ENCODE measurements at places on chromosomes 12 and 14. TPM values are rescaled to one million over a fixed set of nuclear protein-coding genes. Genes with fewer than 3 reads are reported as not detected.

Gene NRXN3
- 4.2 TPM for total RNA-seq

Gene TMEM117
- total RNA-seq = 20.0 TPM

Gene TAS2R46
- total RNA-seq = 6.7 TPM

Gene KDM5A
- 55.8 TPM for total RNA-seq

Gene SLC6A15
- total RNA-seq = 0.58 TPM

Gene GLIPR1L1
- not detected for total RNA-seq

Gene GSC
- 1.7 TPM for total RNA-seq

Gene LRIG3
- total RNA-seq = 82.7 TPM

Gene TWF1
- total RNA-seq = 46.7 TPM

Gene ADCY4
- total RNA-seq = 29.7 TPM

Gene LALBA
- not detected for total RNA-seq

Gene FITM1
- 39.1 TPM for total RNA-seq

Gene NOS1
- total RNA-seq = 3.9 TPM

Gene KLHL33
- total RNA-seq = 1.5 TPM

Gene DDHD1
- 19.7 TPM for total RNA-seq

Gene DIO3
- total RNA-seq = 0.41 TPM

Gene ERP27
- total RNA-seq = 14.0 TPM

Gene FMNL3
- 53.1 TPM for total RNA-seq

Gene SERPINA5
- total RNA-seq = 20.0 TPM

Gene TMEM179
- 1.2 TPM for total RNA-seq

Gene PTCSC3
- not detected for total RNA-seq

Gene SLC25A47
- not detected for total RNA-seq

Gene FLVCR2
- total RNA-seq = 6.2 TPM

Gene SCARB1
- total RNA-seq = 19.7 TPM

Gene RNASE11
- not detected for total RNA-seq

Gene CPNE6
- total RNA-seq = not detected

Gene AICDA
- 0.23 TPM for total RNA-seq

Gene KRT71
- total RNA-seq = 0.29 TPM

Gene SEC23A
- 68.2 TPM for total RNA-seq

Gene KRT2
- not detected for total RNA-seq

Gene LRP1
- total RNA-seq = 199 TPM

Gene MUCL1
- not detected for total RNA-seq

Gene EIF2S3B
- 0.47 TPM for total RNA-seq

Gene PRICKLE1
- 85.7 TPM for total RNA-seq

Gene PLA2G1B
- not detected for total RNA-seq

Gene P2RX2
- 1.5 TPM for total RNA-seq

Gene ANKS1B
- 8.7 TPM for total RNA-seq

Gene OR4E2
- not detected for total RNA-seq

Gene CLEC1B
- 1.1 TPM for total RNA-seq

Gene HOXC12
- not detected for total RNA-seq

Gene RTN1
- 7.9 TPM for total RNA-seq
